ENCODE measurements at places on chromosomes 6 and 20. TPM values are rescaled to one million over a fixed set of nuclear protein-coding genes. Genes with fewer than 3 reads are reported as not detected.
A peak's percentile ranks its signal among the peaks of the same experiment; 100 is the strongest.

GRCh38 chr6:121550491-121551010 is 115.1 kb downstream of the GJA1 start:
- no peak for DNase-seq

- no peak for DNase-seq
These were observed 90.0 kb downstream of the SLC22A23 start for GRCh38 chr6:3366596-3367413.

GRCh38 chr20:53574259-53574789 is 19.3 kb downstream of the ZNF217 start:
- DNase-seq = no peak

Gene MEP1A
- not detected for total RNA-seq

Gene PRRT1
- total RNA-seq = 0.23 TPM

- DNase-seq = peak; percentile 55
These were observed 51.2 kb upstream of the RANBP9 start for GRCh38 chr6:13762611-13763441.

GRCh38 chr20:48614593-48615274 is 213.1 kb downstream of the PREX1 start:
- DNase-seq = no peak

DNA sequence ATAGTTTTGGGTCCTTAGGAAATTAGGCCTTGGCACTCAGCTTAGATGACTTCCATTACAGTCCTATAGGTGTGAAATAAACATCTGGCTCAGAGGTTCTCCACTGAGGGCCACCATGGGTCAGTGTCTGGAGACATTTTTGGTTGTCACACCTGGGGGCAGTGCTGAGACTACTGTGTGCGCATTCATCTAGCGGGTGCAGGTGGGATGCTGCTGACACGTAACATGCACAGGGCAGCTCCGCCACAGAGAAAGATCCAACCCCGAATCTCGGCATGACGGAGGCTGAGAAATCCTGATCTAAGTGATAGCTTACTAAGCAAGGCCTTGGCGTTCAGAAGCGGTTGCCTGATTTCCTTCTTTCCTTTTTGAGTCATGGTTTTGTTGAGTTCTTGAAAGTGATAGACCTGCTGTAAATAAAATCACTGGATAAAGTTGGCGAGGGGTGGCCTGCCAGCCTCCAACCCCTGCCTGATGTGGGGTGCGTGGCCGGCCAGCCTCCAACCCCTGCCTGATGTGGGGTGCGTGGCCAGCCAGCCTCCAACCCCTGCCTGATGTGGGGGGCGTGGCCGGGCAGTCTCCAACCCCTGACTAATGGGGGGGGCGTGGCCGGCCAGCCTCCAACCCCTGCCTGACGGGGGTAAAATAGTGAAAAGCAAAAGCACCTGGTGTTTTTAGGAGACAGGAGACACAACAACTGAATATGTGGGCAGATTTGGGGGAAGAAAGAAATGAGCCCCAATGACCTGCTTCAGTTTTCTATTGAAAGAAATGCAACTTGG is 158.1 kb downstream of the CDH26 start:
- no peak for DNase-seq

Gene KCNK5
- total RNA-seq = 4.2 TPM

GRCh38 chr6:119501798-119502483 is 152.4 kb upstream of the MAN1A1 start:
- no peak for DNase-seq

Gene ZSCAN31
- 0.37 TPM for total RNA-seq

DNA sequence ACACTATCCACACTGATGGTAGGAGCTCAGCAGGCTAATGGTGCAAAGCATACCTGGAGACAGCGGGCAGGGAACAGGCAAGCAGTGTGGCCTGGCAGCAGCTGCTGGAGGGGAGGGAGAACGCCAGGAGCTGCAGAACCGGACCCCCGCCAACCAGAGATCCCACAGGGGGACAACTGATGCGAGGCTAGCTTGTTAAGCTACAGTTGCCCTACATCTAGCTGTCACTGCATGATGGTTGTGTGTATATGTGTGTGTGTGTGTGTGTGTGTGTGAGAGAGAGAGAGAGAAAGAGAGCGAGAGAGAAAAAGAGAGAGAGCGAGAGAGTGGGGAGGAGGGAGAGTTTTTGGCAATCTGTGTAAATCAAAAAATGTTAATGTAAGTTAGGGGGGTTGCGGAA is 69.7 kb upstream of the NHSL1 start:
- no peak for DNase-seq

- no peak for DNase-seq
These were observed 171.0 kb downstream of the BMP7 start for GRCh38 chr20:57095426-57095825.

DNA sequence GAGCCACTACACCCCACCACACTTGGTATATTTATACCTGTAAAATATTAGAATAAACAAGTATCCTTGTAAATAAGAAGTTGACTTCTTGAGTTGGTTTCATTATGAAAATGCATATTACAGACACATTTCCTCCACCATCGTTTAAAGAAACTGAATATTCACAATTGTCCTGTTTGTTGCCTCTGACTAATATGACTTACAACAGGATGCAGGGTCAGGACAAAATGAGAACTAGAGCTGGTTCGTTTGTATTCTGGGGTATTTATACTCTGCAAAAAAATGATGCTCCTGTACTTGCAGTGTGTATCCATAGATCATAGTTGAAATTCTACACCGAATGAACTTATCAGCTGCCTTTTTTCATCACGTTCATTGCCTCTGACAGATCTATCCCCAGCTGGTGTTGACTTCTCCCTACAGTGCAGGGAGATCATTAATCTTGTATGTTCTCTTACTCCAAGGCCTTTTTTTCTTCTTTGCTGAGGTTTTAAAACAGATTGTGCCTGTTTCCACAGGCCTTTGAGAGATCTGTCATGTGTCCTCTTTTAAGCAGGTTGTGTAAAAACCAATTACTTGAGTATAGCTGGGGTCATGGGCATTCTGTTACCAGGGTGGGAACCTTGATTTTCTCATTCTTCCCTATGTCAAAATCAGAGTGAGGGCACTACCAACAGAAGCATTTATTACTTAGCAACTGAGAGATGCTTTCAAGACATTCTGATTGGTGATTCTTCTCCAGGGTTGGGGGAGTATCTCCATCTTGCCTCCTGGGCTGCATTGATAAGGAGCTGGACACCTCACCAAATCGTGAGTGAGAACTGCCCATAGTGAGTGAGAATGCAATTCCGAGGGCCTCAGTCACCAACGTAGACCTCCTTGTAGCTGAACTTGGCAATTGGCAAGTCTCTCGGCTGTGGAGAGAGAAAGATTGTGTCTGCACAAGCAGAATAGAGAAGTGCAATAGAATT is 78.8 kb upstream of the CD83 start:
- DNase-seq = no peak

- no peak for DNase-seq
These were observed 34.5 kb downstream of the TPD52L1 start for GRCh38 chr6:125188037-125188436.

DNA sequence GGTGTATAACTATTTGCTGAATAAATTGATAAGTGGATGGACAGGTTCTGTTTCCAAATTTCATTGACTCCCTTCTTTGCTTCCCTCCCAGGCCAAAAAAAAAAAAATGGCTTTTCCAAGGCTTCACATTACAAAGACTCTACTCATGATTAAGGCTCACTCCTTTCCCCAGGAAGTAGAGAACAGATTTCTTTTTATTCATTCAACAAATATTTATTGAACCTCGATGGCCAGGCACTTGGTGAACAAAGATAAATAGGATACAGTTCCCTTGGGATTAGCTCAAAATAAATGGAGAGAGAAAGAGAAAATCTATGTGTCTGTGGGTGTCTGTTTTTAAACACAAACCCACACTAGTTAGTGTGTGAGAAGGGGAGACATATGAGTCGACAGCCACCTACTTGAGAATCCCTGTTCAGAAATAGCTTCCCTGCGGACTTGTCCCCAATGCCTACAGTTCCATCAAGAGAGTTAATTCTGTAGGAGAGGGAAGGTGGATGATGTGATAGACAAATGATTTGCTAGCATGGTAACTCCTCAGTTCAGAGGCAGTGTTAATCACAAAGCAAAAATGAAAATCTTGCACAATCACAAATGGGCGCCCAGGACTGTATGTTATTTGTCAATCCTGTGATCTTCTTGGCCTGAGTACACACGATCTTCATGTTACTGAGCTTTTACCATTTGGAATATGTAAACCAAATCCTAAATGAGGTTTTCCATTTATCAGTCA is 20.3 kb downstream of the TRAF3IP2 start:
- no peak for DNase-seq

DNA sequence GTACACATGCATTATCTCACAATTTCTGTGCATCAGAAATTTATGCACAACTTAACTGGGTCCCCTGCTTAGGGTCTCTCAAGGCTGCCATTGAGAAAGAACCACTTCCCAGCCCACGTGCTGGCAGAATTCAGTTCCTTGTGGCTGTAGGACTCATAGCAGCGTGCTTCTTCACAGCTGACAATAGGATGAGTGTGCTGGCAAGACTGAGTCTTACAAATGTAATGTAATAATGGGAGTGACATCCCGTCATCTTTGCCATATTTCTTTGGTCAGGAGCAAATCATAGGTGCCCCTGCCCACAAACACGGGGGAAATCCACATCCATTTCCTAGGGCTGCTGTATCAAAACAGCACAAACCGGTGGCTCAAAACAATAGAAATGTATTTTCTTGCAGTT is 77.4 kb downstream of the FIG4 start:
- no peak for DNase-seq

Gene SMLR1
- total RNA-seq = not detected

DNA sequence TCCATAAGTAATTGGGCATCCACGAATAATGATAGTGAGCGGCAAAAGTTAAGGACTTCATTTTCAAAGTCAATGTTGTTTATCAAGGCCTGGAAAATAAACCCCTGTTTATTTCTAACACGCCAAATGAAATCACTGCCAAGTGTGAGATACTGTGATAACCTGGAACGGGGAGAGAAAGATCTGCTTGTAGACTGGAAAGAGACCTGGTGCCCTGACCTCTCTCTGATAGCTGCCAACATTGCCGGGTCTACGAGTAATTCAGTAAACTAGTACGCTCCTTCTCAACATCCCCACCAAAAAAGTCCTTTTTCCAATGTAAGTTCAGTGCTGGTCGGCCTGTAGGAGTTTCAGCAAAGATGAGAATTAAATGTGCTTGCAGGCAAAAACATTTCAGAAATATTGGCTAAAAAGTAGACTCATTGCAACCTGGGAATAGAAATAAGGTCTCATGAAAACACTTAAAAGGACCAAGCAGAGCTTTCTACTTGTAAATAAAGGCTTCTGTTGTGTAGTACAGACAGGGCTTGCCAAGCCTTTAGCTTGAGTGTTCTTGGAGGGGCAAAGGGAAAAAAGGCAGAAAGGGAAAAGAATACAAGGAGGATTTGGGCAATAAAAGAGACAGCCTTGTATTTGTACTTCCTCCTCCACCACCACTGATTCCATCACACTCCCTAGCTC is 43.9 kb downstream of the PDE7B start:
- no peak for DNase-seq

Gene FAM83B
- total RNA-seq = not detected

- DNase-seq = peak; percentile 44
These were observed 18.3 kb downstream of the RAET1L start for GRCh38 chr6:150006961-150007464.

Gene AGPAT4
- 8.8 TPM for total RNA-seq

Gene PARD6B
- total RNA-seq = 4.2 TPM

DNA sequence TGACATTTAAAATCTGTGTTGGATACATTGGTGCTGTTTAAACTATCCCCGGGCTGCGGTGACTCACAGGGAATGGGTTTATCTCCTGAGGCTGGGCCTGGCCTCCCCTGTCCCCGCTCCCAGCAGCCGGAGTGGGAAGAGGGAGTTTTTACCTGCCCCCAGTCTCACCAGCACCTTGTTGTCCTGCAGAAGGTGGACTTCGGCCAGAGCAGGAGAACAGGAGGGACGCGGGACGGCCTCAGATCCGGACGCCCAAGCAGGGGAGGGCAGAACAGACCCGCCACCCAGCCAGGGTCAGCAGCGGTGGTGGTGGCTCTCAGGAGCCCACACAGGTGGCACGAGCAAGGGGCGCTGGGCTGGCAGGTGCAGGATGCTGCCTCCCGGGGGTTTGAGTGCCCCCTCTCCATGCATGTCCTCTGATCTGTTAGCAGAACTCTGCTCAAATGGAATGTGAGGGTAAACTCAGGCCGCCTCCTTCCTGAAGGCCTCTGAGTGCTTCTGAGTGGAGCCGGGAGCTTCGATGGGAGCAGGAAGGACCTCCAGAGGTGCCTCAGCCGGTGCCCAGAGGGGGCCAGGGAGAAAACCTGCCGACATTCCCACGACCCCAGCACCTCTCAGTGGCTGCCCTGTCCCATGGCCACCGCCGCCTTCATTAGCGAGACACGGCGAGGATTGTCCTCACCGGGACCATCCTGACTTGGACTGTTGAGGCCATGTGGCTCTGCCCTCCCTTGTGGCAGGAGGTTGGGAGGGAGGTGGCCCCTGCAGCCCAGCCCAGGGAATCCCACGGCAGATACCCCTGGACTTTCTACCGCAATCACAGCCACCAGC is 43.4 kb upstream of the MRGBP start:
- DNase-seq = no peak

DNA sequence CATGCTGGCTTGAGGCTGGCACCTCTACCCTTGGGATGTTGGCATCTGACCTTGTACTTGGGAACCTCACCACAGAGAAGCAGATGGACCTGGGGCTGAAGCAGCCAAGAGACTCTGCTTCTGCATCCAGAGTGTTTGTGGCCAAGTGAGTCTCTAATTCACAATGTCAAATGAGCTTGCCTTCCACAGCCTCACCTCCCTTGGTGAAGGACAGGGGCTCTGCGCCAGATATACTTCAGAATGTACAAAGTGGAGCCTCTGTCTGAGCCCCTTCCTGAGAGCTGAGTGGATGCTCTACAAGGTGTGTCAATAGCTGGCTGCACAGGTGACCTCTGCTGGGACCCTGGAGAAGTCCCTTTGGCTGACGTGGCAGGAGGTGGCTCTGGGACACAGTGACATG is 508.9 kb downstream of the CDH26 start:
- no peak for DNase-seq

Gene FAM229B
- total RNA-seq = 1.5 TPM

- DNase-seq = no peak
These were observed 83.9 kb upstream of the AFDN start for GRCh38 chr6:167742719-167743303.

DNA sequence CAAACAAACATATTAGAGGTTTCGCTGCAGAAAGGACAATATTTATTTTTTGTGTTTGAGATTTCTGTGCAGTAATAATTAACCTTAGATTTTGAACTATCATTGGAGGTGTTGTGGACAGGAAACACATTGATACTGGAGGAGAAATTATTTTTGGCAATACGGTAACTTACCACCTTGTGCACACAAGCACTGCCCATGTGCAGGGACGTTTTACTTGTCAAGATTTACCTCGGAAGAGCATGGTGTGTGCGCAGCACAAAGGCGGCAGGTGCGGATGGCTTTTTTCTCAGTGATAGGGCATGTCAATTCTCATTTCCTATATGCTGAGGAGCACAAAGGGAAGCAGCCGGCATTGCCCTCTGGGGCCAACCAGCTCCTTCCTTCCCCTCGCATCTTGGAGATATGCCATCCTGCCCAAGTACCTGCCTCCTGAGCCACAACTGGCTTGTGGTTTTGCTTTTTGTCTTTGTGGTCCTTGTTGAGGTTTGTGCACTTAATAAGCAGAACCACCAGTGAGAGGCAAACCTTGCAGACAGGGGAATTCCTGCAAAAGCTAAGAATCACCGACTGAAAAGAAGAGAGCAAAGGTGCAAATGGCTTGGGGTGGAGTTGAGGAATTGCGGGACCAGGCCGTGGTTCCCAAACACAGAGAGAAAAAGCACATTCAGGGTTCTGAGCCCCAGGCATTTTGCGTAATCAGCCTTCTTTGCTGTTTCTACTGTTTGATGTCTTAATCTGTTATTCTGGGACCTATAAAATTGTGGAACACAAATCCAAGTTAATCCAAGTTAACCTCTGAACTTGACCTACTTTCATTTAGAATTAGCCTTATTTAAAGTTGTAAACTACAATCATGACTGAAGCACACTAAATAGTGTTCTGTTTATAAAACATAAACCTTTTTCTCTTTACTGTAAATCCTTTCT is 21.9 kb downstream of the SAMD5 start:
- DNase-seq = no peak
